ENCODE measurements at places on chromosomes 16 and 17.

- DNase-seq = no peak
These were observed 4.0 kb downstream of the NHERF1 start for GRCh38 chr17:74752415-74752814.

DNA sequence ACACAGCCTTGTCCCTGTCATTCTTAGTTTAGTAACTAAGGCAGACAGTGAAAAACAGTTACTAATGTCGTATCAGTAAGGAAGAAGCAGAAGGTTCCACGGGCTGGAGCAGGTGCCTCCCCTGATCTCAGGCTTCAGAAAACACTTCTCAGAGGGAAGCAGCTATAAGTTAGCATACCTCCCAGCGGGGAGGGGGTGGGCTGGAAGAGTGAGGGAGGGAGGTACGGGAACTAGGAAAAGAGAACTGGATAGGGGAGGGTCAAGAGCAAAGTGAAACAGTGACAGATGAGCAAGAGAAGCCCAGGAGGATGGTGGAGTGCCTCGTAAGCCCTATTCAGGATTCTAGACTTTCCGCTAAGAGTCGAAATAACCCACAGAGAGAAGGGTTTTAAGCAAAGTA, 186.3 kb upstream of the XYLT1 start:
- DNase-seq = no peak

DNA sequence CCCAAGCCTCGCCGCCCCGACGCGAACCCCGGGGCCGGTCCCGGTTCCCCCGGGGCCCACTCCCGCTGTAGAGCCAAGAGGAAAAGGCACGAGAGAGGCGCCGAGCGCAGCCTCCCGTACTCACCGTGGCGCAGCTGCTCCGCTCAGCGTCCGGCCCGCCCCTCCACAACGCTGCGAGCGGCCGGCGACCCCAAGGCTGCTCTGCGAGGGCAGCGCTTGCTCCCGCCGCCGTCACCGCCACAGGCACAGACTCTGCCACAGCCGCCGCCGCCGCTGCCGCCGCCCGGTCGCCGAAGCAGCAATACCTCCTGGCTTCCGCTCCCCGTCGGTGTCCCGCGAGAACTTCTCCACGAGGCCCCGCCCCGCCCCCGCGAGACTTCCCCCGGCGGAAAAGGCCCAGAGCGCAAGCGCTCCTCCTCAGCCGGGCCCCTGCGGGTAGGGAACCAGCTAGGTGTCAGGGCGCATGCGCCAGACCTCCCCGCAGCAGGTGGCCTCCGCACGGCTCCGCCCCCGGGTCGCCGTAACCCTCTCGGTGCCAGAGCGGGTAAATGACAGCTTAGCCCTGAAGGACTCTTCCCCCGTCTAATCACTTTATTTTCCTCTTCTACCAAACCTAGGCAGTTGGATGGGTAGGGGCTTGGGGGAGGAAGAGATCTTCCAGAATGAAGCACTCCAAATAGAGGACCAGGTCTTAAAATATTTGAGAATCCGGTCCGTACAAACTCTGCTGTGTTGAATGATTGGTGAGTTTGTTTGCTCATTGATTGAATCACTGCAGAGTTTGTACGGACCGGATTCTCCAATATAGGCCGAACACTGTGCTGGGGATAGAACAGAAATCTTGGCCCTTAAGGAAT, at the start of gene GRB2:
GRB2 (minus strand) TSS at position 314 of the 857 bp plus-strand sequence. CDS start 12,050 bp downstream, outside the sequence.
- DNase-seq = peak; percentile 100

GRCh38 chr17:73952480-73953205, 250.8 kb upstream of the RPL38 start:
- no peak for DNase-seq

DNA sequence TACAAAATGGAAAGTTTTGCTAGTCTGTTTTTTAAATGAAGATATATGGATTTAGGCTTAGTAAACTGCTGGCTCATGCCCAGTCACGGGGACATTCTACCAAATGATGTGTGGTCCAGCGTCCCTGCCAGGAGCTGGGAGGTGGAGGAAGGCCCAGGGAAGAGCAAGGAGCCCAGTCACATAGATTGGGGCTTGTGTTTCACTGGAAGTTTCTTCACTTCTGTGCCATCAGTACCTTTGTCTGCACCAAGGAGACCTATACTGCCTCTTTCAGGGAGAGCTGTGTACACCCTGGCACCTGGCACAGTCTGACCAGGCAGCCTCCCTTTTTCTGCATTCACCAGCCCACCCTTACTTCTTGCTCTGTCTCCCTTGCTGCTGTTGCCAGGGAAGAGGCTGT, 32.6 kb upstream of the ERN1 start:
- no peak for DNase-seq

DNA sequence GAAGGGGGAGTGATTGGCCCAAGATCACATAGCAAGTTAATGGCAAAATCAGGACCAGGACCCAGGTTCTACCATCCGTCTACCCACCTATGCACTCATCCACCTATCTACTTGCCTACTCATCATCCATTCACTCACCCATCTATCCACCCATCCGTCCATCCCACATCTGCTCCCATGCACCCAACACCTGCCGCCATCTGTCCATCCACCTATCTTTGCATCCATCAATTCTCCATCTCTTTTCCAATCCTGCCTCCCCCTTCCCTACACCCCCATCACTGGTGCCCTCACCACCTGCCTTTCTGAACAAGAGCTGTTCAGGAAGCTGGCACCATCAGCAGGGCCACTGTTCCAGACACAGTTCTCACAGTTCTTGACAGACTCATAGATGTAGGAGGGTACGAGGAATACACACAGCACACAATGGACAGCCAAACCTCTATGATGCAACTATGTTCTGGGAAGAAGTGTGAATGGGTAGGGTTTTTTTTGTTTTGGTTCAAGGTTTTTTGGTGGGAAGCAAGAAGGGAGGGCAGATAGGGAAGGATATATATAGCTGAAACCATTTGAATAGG, 4.5 kb downstream of the SAMD14 start:
- DNase-seq = no peak

- DNase-seq = no peak
These were observed 8.0 kb upstream of the SPNS2 start for GRCh38 chr17:4490637-4491061.

- DNase-seq = no peak
These were observed 841 bp upstream of the RAB5C start for GRCh38 chr17:42155614-42156045.

- peak; percentile 84 for DNase-seq
These were observed 75.3 kb upstream of the TBC1D3K start for GRCh38 chr17:37848690-37849616.

- DNase-seq = no peak
These were observed 85.6 kb upstream of the TNRC6C start for GRCh38 chr17:77872714-77873499.

- no peak for DNase-seq
These were observed 56.2 kb downstream of the SNX11 start for GRCh38 chr17:48163809-48164208.

- DNase-seq = peak; percentile 100
These were observed at the start of gene TBC1D10B for GRCh38 chr16:30370456-30371247. Gene TBC1D10B (minus strand): TSS chr16:30370494. CDS start chr16:30370183, 311 bp downstream.

- no peak for DNase-seq
These were observed 1.8 kb upstream of the GINS2 start for GRCh38 chr16:85690469-85691064.

- peak; percentile 30 for DNase-seq
These were observed 29.2 kb upstream of the WFIKKN2 start for GRCh38 chr17:50806141-50806643.

DNA sequence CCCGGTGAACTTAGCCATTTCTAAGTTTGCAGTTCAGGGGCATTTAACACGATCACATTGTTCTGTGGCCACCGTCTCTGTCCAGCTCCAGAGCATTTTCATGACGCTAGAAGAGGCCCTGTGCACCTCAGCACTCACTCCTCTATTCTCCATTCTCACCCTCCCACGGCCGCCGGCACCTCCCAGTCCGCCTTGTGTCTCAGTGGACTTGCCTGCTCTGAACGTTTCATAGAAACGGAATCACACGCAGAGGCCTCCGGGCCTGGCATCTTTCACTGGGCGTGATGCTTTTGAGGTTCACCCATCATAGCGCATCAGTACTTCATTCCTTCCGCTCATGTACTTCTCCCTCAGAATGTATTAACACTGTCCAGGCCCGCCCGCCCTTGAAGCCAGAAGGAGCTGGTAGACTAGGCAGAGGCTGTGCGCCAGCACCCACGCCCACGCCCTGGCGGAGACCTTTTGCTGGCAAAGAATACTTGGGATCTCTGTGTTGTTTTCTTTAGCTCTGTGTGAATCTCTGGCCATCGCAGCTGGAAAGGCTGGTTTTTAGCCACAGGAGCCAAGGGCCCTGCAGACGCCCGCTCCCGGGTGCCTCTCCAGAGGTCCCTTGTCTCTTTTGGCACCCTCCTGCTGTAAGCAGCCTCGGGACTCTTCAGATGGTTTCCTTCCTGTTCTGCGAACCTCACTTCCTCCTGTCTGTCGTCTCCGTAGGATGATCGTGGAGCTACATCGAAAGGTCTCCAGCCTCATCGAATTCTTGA, 23.4 kb upstream of the JPT2 start:
- DNase-seq = no peak

DNA sequence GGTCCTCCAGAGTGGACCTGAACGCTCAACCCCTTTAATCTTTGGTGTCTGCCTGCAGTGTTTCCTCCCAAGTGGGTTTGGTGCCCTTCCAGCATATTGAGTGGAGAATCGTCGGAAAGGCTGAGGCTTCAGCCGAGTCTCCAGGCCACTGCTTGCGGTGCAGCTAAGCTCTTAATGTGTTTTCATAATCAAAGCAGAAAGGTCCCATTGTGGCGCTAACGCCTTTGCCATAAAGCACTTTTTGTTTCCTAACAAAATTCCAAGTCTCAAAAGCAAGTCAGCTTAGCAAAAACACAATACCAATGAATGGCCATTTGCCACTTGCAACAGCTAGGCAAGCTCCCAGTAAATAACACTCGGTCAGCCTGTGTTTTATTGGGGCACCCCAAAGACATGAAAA, 57.6 kb downstream of the KSR1 start:
- no peak for DNase-seq

GRCh38 chr17:36867716-36868341, 69.4 kb upstream of the LHX1 start:
- DNase-seq = no peak

GRCh38 chr16:3158510-3159314, 23.9 kb downstream of the ZNF213 start:
- peak; percentile 96 for DNase-seq

GRCh38 chr17:64146418-64147109, 16.6 kb upstream of the ERN1 start:
- DNase-seq = peak; percentile 56

DNA sequence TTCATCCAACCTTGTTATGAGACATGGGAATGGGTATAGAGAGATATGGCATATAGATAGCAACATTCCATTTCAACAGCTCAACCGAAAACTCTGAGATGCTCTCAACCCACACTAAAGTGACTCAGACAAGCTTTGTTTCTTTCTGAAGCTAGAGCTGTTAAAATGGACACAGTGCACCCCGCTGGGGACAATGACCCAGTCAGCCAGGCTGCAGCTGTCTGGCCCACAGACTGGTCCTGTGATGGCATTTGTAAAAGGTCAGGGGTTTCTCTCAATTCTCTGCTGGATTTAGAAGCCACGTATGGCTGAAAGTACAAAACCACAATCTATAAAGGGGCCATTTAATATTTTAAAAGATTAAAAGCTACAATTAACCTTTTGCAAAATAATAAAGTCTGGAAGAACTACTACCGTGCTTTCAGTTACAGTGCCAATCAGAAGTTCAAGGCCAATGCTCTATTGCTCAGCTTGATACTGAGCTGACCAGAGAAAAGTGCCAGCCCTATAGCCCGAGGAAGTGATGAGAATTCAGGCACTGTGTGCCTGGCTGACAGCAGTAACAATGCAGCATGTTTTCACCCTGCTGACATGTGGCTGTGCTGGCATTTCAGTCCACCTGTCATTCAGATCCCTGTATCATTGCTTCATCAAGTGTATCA, 60.2 kb downstream of the TEX2 start:
- peak; percentile 75 for DNase-seq

- DNase-seq = no peak
These were observed 125.7 kb downstream of the COPRS start for GRCh38 chr17:31733326-31733725.

GRCh38 chr16:9042964-9043680, 48.3 kb upstream of the HAPSTR1 start:
- peak; percentile 67 for DNase-seq

DNA sequence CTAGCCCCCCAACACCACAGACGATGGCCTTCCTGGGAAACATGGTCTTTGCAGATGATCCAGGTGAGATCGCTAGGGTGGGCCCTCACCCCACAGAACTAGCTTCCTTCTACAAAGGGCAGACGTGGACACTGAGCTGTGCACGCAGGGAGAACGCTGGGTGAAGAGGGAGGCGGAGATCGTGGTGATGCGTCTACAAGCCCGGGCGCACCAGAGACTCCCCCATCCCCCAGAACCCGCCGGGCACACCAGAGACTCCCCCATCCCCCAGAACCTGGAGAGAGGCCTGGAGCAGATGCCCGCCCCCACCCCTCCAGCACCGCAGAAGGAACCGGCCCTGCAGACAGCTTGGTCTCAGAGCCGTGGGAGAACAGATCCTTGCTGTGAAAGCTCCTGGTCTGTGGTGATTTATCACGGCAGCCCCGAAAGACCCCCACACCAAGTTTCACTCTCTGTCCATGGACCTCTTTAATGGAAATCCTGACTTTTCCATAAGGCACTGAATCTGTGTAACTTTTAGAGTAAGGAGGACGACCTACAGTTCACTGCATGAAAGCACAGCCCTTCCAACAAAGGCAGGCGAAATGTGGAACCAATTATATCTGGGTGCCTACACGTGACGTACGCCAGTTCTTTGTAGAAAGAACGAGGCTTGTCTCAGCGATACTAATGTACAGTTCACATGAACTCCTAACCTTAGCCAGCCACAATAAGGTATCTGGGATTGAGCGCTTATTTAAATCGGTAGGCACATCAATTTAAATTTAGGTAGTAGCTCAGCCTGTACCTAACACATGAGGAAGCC, 88.5 kb downstream of the ANKRD11 start:
- DNase-seq = no peak

DNA sequence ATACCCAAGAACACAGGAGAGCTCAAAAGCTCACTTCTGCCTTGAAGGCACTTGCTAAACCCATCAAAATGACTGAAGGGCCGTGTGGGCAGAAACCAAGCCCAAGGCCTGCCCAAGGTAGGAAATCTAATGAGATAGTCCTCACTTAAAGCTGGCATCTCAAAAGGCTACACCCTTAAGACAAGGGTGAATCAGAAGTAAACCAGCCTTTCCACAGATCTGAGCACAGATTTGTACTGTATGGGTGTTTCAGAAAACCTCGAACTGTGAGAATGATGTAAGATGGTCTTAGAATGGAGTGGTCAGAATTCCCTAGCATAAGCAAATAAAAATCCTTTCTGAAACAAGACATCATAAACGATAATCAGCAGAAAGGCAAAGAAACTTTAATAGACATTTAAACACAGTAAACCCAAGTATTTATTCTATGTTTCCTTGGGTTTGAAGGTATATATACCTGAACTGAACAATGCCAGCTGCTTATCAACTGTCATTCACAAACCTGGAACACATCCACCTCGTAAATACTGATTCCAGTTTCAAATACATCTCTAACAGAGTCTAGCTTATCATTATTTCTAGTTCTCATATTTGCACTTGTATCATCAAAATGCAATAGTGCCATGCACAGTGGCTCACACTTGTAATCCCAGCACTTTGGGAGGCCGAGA, 37.8 kb downstream of the GLG1 start:
- DNase-seq = peak; percentile 21

Data from hepatic stellate cell (primary cell).